Activated T-helper 9 cell treated with anti-CD3 and anti-CD28 coated beads, Interleukin-2, amount 50 U/mL, for 16 hours (primary cell): ENCODE measurements at places on chromosomes 13 and 19.

- DNase-seq = peak; percentile 6
Measured at GRCh38 chr19:33175886-33176669, 18.1 kb upstream of the LRP3 start.

GRCh38 chr13:79352107-79352506, 53.9 kb downstream of the RBM26 start:
- no peak for DNase-seq

DNA sequence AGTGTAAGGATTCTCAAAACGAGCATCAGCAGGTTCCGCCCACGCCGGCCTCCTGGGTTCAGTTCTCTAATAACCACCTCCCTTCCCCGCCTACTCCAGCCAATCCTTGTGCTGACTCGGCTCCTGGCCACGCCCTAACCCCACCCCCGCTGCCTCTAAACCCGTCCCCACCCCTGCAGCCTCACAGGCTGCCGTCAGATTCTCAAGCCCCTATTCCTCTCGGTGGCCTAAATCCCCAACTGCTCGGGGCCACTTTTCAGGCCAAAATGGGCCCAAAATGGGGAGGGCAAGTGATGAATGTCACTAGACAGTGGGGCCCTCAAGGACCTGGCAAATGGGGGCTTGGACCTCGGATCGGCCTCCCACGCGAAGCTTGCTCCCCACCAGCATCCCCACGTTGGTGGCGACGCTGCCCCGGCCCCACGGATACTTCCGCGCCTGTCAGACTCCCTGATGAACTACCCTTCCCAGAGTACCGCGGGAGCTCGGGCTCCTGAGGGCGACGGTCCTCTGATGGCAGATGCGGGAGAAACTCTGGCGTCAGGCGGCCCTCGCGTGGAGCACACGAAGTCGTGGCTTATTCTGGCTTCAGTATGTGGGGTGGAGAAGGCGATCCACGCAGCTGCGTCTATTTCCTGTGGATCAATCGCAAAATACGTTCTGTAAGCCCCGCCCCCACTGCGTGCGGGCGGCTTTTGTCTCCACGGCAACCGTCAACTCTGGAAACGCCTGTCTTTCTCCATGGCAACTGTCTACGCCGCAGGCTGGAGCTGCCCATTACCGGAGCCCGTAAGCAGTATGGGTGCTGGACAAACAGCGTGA, 24.8 kb downstream of the ZNF473 start:
- peak; percentile 74 for DNase-seq

- no peak for DNase-seq
Measured at GRCh38 chr13:77034881-77035280, 7.9 kb upstream of the FBXL3 start.

- DNase-seq = no peak
Measured at GRCh38 chr19:18710996-18711751, 27.7 kb downstream of the CRTC1 start.

DNA sequence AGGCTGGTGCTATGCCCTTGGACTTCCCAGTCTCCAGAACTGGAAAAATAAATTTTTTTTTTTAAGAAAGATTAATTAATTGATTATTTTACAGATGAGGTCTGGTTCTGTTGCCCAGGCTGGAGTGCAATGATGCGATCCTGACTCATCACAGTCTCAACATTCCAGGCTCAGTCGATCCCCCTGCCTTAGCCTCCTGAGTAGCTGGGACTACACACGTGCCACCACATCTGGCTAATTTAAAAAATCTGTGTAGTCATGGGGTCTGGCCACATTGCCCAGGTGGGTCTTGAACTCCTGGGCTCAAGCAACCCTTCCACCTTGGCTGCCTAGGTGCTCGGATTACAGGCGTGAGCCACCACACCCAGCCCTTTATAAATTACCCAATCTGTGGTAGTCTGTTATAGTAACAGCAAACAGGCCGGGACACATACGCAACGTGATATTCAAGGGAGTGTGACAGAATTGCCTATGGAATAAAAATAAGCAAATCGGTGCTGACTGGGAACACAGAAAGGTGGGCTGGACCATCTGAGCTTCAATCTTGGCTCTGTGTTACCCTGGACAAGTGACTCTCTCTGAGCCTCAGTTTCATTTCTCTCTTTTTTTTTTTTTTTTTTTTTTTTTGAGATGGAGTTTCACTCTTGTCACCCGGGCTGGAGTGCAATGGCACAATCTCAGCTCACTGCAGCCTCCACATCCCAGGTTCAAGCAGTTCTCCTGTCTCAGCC, 42.8 kb downstream of the PIN1 start:
- DNase-seq = no peak

GRCh38 chr13:52849291-52850071, 1.0 kb upstream of the PCDH8 start:
- DNase-seq = no peak

DNA sequence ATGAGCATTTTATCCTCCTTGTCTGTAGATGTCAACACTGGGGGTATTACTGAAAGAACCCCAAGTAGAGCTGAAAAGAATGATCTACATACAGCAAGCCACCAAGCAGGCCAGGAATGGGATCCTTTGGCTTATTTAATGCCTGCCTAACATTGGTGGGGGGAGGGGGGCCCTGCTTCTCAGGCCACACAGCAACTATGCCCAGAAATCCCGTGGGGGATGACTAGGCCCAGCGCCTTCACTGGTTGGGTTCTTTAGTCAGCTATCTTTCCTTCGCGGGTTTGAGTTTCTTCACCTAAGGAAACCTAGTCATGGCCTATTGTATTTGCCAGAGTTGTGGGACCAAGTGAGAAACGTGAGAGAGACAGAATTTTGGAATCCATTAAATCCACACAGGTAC, 80.5 kb downstream of the CCNA1 start:
- no peak for DNase-seq

GRCh38 chr13:48448959-48449614, 36.2 kb upstream of the LPAR6 start:
- no peak for DNase-seq

GRCh38 chr13:99655351-99656091, 154.2 kb downstream of the TM9SF2 start:
- peak; percentile 12 for DNase-seq

DNA sequence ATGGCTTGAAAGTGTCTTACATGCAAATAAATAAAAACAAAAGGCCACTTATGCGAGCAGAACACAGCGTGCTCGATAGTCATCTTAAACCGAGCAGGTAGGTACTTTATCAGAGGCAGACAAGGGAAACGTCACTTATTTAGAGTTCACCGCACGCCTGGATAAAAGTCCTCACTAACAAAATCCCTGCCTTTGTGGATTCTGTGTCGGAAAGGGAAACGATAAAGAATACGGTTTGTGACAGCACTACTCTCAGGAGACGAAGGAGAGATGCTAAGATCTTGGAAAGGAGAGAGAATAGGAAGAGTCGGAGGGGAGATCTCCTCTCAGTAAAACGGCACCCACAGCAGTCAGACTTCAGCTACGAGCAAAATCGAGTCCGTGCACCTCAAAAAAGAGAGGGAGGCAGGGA, 581 bp downstream of the RCBTB1 start:
- no peak for DNase-seq

GRCh38 chr13:33264620-33264978, 21.0 kb downstream of the STARD13 start:
- DNase-seq = no peak

DNA sequence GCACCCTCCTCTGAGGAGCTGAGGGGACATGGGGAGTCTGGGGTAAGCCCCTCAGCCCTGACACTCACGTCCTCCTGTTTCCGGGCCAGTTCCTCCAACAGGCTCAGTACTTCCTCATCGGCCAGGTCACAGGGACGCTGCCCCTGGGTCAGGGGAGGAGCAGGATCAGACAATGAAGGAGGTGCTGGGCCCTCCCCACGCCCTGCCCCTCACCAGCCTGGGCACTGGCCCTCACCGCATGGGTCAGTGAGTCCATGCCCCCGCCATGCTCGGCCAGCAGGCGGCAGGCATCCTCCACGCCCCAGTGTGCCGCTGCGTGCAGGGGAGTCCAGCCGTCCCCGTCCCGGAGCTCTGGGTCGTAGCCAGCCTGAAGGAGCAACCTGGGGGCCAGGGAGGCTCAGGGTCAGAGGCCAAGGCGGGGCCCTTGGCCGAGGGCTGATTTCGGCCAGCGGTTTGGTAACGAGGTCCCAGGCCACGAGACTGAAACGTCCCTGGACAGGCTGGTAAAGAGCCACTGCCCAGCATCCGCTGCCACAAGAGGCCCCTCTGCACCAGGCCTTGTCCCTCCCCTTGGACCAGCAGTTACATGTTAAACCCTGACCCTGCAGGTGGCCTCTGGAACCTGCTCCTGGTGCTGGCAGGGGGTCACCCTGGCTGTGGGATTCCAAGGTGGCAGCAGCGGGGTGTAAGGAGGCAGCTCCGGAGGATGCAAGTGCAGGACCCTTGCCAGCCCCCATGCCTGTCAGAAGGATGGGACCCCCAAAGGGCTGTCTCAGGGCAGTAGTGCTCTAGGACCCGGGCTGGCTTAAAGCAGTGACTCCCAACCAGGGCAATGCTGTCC, 18.5 kb downstream of the PPP1R12C start:
- no peak for DNase-seq

DNA sequence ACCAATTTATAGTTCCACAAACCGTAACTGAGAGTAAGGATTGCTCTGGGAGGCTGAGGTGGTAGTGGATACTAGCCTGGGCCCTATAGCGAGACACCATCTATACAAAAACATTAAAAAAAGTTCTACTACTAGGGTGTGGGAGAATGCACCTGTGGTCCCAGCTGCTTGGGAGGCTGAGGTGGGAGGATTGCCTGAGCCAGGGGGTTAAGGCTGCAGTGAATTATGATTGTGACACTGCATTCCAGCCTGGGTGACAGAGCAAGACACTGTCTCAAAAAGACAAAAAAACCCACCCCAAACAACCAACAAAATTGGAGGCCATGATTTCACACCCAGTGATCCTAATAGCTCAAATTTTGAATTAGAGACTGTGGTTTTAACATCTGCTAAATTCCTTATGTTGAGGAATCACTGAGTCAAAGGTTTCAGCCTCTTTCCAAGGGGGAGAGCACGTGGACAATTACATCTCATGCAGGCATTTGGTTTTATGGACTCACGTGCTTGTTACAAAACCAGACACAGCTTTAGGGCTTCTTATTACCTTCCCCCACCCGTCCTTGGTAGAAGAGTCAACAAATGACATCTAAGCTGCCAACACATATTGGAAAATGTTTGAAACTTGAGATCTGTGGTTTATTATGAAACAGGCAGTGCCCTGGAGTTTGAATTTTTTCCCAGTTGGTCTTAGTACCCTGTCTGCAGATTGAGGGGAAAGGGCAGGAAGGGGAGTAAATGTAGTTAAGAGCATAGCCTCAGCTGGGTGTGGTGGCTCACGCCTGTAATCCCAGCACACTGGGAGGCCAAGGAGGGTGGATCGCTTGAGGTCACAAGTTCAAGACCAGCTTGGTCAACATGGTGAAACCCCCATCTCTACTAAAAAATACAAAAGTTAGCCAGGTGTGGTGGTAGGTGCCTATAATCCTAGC, 18.5 kb downstream of the CYP2A6 start:
- no peak for DNase-seq

- DNase-seq = no peak
Measured at GRCh38 chr19:23971598-23971997, 56.9 kb downstream of the ZNF726 start.

DNA sequence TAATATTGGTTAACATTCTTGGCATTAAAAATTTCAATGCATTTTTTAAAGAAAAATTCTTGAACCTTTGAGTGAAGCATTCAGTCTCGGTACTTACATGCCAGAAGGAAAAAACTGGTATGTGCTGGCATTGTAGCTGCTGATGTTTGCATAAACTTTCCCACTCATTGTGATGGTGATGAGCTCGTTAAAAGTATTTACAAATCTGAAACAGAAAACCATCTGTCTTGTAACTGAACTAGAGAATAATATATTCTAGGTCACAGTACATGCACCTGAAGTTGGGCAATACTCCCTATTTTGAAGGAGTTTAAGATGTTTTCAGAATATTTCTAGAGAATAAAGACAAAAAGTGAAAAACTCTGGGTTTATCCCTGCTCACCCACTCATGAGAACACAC, 64.1 kb downstream of the SLC15A1 start:
- DNase-seq = no peak

DNA sequence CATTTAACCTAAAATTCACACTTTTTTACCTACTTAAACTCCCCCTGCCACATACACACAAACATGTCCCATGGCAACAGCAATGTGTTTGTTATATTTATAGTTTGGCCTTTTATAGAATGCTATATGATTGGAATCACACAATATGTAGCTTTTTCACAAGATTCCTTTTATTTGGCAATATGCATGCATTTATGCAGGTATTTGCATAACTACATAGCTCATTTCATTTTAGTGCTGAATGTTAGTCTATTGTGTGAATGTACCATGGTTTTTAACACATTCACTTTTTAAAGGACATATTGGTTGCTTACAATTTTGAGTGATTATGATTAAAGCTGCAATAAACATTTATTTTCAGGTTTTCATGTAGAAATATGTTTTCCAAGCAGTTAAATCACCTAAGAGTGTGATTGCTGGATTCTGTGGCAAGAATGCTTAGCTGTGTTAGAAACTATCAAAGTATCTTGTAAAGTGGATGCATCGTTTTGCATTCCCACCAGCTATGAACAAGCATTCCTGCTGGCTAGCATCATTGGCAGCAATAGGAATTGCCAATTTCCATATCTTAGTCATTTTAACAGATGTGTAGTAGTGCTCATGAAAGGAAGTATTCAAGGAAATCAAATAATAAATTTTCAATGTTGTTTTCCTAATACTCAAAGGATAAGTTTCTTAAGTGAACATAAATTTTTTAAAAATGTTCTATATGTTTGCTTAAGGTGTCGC, 557.0 kb downstream of the SLITRK1 start:
- DNase-seq = no peak

DNA sequence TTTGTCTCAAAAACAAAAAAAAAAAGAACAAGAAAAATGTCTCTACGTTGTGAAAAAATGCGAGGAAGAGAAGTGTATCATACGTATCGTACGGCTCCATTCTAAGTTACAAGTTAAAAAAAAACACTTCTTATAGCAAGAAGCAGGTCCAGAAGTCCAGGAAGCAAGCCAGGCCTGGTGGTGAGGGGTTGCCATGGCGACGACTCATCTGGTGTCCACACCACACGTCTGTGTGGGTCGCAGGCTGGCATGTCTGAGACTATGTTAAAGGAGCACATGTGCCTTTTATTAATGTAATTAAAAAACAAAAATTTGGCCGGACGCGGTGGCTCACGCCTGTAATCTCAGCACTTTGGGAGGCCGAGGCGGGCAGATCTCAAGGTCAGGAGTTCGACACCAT, 5.9 kb downstream of the MED16 start:
- DNase-seq = no peak

GRCh38 chr19:55353803-55354697, 469 bp downstream of the COX6B2 start:
- DNase-seq = peak; percentile 32

- DNase-seq = no peak
Measured at GRCh38 chr13:94328381-94329041, 151.0 kb downstream of the DCT start.

- DNase-seq = no peak
Measured at GRCh38 chr19:18230941-18231734, 4.9 kb upstream of the PDE4C start.

DNA sequence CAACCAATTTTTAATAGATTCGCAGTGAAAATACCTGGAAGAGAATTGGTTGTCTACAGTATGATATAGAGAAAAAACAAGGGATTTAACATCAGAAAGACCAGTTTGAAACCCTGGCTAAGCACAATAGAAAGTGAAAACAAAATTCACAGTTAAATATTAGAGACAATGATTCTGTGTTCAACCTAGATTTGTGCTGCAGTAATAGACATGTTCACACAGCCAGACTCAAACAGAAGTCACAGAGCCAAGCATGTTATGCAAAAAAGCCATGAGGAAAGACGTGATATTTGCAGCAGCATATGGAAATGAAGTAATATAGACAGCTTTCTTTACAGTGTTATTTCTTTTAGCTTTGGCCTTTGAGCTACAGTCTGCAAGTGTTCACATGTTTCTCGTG, 48.1 kb downstream of the SCEL start:
- DNase-seq = no peak

- no peak for DNase-seq
Measured at GRCh38 chr13:113976711-113977684, 3.1 kb upstream of the C13orf46 start.
